Activated CD4-positive, alpha-beta T cell treated with anti-CD3 and anti-CD28 coated beads for 4 hours (primary cell): ENCODE measurements at places on chromosomes 12 and 14.
A peak's percentile ranks its signal among the peaks of the same experiment; 100 is the strongest.

DNA sequence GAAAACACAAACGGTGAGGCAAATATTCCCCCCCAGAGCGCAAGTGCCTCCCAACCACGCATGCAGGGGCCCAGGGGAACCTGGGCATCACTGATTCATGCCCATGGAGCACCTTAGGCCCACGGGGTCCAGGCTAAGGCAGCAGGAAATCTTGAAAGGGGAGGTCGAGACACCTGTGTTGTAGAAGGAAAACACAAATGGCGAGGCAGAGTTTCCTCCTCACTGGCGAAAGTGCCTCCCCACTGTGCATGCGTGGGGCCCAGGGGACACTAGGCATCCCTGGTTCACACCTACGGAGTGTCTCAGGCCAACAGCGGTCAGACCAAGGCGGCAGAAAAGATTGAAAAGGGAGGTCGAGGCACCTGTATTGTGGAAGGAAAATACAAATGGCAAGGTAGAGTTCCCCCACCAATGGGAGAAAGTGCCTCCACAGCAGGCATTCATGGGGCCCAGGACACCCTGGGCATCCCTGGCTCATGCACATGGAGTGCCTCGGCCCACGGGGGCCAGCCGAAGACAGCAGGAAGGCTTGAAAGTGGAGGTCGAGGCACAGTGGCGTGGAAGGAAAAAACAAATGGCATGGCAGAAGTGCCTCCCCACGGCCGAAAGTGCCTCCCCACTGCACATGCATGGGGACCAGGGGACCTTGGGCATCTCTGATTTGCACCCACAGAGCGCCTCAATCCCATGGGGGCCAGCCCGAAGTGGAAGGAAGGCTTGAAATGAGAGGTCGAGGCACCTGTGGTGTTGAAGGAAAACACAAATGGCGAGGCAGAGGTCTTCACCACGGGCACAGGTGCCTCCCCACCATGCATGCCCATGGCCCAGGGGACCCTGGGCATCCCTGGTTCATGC is 368.8 kb downstream of the ALG10 start:
- no peak for DNase-seq

GRCh38 chr12:6352193-6353173 is 10.6 kb upstream of the TNFRSF1A start:
- no peak for DNase-seq

DNA sequence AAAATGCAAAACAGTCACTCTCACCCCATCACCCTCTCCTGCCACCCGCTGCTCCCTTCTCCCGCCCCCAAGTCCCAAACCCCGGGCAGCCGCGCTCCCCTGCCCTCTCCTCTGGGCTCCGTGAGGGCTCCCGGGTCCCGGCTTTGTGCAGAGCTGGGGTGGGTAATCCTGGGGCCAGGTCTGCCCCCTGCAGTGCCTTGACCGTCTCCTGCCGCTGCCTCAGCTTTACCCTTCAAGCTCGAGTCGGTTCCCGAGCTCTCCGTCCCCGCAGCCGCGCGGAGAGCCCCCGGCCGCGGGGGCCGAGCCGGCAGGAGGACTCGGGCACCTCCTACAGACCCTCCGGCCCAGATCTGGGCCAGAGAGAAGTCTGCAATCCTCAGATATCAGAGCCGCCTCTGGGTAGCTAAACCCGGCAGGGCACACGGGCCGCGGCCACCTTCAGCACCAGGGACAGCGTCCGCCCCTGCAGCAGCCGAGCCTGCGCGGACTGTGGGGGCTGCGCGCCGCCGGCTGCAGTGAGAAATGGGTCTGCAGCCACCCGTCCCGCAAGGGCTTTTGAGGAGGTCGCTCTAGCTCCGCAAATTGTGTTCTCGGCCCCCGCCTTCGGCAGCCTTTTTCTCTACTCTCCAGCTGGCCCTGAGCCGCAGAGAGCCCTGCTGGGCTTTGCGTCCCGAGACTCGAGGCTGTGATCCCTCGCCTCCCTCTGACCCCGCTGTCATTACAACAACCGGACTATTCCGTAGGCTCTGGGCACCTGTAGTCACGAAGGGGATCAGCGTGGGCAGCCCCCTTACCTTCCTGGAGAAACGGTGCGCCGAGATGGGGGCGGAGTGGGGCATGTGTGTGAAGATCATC is 1.2 kb downstream of the PRMT8 start:
- DNase-seq: peak; percentile 10

GRCh38 chr12:78119351-78119918 is 288.7 kb downstream of the NAV3 start:
- no peak for DNase-seq

GRCh38 chr12:93500201-93500600 is 32.9 kb downstream of the MRPL42 start:
- DNase-seq: no peak

- DNase-seq: no peak
Observed at GRCh38 chr14:102898776-102899515, 23.5 kb upstream of the AMN start.

DNA sequence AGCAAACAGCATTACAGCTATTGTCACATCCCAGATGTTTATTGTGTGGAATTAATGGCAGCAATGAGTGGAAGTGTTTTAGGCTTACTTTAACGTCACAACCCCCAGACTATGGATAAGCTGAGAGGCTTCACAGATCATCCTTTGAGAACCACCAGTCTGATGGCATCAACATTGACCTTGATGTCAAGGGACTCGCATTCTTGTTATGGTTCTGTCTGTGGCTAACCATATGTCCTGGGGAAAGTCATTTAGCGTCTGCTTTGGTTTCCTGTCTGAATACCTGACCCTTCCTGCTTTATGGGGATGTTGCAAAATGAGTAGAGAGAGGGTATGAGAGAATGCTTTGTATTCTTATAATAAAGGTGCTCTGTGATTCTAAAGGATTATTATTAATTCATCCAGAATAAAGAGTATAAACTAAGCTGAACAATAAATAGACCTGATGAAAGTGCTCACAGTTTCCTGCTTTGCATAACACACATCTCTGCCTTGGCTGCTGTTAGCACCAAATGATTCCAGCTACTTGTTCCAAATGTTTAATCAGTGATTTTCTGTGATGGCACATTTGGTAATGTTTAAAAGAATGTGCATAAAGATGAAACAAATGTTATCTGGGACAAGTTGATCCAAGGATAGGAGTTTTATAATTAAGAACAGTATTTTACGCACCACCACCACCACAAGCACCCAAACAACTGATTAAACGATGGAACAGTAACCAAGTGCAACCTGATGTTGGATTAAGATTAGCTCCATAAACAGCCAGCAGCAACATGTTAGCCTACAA is 116.9 kb upstream of the LRIG3 start:
- DNase-seq: no peak

DNA sequence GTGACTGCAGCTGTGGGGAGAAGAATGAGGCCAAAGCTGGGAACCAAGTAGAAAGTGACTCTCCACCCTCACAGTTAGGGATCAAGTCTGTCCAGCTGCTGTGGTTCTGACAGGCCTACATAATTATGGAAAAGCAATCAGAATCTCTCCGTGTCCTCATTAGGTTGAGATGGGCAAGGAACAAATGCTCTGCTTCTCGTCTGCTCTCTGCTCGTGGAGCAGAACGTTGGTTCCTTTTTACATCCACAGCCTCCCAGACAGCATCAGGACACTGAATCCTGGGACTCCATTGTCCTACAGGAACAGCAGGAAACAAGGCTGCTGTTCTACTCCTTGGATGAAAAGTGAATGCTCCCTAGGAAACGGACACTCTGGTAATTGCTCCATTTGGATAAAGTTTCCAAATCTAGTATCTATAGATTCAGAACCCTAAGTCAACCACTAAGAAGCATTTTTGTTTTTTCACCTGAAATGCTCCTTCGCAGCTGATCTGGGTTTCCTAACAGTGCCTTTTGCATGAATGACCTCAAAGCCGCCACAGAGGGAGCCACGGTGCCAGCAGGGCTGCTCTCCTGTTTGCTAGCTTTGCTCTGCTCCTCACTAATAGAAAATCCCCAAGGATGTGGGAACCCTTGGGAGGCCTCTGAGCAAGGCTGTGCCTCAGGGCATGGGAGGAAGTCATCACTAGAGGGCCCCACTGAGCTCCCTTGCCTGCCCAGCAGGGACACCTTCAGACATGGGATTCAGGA is 102.0 kb downstream of the EGLN3 start:
- no peak for DNase-seq

DNA sequence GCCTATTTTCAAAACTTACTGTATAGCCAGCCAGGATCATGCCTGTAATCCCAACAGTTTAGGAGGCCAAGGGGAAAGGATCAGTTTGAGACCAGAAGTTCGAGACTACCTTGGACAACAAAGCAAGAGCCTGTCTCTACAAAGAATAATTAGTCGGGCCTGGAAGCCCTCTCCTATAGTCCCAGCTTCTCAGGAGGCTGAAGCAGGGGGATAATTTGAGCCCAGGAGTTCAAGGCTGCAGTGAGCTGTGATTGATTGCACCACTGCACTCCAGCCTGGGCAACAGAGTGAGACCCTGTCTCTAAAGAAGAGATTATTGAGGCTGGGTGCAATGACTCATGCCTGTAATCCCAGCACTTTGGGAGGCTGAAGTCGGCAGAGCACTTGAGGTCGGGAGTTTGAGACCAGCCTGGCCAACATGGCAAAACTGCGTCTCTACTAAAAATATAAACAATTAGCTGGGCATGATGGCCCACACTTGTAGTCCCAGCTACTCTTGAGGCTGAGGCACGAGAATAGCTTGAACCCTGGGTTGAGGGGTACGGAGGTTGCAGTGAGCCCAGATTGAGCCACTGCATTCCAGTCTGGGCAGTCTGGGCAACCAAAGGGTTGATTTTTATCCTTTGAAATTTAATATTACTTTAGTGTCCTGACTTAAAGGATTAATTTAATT is 14.1 kb downstream of the EID3 start:
- no peak for DNase-seq

- peak; percentile 62 for DNase-seq
Observed at GRCh38 chr14:95527387-95528002, 7.4 kb upstream of the GLRX5 start.

DNA sequence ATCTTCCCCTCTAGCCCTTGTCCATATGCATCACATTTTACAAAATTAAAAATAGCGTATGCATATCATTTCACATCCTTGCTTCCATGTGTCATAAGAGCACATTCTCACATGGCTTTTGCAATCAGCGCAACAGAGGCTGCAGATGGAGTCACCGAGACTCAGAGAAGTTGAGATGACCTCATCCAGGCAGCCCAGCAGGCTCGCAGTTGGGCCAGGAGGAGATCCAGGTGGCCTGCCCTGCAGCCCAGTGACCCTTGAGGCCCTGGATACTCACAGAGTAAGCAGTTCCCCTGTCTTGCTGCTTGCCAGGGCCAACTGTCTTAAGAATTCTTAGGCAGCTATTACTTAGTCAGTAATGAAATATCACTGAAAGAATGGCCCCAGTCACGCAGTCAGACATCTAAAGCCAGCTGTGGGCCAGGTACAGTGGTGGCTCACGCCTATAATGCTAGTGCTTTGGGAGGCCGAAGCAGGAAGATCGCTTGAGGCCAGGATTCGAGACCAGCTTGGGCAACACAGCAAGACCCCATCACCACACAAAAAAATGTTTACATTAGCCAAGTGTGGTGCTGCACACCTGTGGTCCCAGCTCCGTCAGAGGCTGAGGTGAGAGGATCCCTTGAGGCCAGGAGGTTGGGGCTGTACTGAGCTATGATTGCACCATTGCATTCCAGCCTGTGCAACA is 9.1 kb downstream of the CAMKK2 start:
- no peak for DNase-seq

DNA sequence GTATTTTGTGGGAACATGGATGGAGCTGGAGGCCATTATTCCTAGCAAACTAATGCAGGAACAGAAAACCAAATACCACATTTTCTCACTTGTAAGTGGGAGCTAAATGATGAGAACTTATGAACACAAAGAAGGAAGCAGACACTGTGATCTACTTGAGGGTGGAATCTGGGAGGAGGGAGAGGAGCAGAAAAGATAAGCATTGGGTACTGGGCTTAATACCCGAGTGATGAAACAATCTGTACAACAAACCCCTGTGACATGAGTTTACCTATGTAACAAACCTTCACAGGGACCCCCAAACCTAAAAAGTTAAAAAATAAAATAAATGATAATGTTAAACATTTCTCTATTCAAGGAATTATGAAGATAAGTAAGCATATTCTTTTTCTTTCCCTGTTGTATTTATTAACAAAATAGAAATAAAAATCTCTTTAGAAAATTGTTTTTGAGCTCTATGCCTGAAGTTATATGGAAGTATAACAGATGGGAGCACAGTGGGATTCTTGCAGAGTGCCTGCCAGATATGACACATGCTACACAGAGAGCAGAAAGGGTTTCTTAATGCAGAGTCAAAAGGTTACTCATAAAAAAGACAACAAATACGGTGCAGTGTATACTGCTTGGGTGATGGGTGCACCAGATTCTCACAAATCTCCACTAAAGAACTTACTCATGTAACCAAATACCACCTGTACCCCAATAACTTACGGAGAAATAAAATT is 52.0 kb upstream of the SYNE2 start:
- DNase-seq: no peak

- peak; percentile 22 for DNase-seq
Observed at GRCh38 chr12:32305163-32305562, 94.2 kb upstream of the FGD4 start.

DNA sequence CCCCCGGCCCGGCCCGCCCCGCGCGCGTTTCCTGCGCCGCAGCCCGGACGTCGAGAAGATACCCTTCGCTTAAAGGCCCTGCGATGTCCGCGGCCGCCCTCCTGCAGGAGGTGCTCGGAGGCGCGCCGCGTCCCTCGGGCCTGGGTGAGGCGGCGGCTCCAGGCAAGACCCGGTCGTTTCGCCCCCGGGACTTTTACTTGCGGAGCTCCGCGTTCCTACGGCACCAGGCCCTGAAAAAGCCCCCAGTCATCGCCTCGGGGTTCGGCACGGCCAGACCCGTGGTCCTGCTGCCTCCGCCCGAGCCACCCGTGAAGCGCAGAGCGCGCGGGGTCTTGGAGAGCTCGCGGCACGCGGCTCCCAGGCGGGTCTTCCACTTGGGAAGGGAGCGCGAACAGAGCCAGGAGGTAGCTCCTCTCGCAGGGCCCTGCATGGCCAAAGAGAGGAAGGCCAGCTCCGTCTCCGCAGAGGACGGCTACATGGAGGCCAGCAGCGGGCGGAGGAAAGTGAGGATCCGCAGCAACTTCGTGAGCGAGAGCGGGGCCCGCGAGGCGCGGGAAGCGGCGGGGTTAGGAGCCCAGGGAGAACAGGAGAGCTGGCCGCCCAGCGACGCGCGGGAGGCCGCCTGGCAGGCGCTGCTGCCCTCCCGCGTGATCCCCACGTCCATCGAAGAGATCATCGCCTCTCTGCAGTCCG is 26.9 kb downstream of the TTC6 start:
- no peak for DNase-seq
